CD4-positive, alpha-beta T cell treated with Interleukin-17A for 1 hour (primary cell): ENCODE measurements at places on chromosomes 2 and 18.

GRCh38 chr2:237714690-237715458 is 83.7 kb upstream of the RBM44 start:
- DNase-seq = no peak

DNA sequence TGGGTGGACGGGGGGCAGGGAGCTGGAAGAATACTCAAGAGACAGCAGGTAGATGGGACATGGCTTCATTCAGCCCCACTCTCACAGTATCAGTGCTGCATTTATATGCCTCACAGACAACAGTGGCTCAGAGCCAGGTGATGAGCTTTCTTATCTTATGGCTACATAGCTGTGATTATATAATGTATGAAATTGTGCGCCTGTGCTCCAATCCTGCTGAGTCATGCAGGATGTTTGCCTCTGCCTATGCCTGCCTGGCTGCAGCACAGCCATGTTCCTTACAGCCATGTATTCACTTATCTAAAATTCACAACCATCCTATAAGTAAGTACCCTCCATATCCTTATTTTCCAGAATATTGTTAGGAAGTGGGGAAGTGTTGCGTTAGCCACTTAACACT is 37.7 kb upstream of the RNF103 start:
- DNase-seq = no peak

- DNase-seq = no peak
These were observed 13.6 kb downstream of the PTPN18 start for GRCh38 chr2:130369311-130369964.

DNA sequence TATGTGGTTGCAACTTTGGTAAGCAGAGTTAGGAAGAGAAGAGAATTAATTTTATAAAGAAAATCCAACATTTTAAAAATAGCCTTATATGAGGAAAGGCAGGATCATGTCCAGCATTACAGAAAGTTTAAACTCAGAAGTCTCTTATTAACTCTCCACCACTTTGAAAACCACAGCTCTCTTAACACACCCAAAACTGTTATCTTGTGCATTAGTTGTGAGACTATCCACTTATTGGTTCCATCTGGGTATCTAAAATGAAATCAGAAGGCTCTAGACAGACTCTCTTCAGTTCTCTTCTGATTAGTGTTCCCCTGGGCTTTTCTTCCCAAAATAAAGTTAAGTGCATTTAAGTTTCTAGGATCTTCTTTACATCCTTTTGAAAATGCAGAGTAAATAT is 251.5 kb downstream of the TXNL1 start:
- DNase-seq = no peak

GRCh38 chr18:26813043-26813442 is 52.5 kb downstream of the AQP4 start:
- no peak for DNase-seq

DNA sequence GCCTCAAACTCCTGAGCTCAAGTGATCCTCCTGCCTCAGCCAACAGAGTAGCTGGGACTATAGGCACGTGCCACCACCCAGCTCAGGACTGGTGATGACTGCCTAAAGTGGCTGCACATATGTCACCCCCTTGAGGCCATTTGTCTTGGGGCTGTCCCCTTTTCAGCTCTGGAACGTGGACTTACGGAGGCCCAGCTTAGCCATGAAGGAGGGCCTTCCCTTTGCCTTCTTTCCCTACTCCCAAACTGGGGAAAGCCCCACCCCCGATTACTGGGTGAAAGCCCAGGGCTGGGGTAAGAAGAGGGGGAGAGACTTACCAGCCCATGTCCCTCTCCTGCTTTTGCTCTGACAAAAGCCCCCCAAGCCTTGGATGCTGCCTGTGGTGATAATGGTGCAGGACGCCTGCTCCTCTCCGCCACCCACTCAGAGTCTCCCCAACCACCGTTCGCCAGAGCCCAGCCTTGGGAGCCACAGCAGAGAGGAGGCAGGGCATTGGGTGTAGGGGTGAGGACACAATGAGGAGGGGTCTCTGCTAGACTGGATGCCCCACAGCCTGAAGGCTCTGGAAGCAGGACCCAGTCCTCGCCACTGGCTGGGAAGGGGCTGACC is 2.5 kb upstream of the DUSP2 start:
- peak; percentile 38 for DNase-seq

GRCh38 chr2:181683518-181684453 is 3.5 kb upstream of the NEUROD1 start:
- DNase-seq = no peak

GRCh38 chr18:3450012-3450798 is at the start of gene TGIF1:
TSS of gene TGIF1 (plus strand) at chr18:3450172. CDS start at chr18:3450490, 318 bp downstream.
- peak; percentile 83 for DNase-seq

DNA sequence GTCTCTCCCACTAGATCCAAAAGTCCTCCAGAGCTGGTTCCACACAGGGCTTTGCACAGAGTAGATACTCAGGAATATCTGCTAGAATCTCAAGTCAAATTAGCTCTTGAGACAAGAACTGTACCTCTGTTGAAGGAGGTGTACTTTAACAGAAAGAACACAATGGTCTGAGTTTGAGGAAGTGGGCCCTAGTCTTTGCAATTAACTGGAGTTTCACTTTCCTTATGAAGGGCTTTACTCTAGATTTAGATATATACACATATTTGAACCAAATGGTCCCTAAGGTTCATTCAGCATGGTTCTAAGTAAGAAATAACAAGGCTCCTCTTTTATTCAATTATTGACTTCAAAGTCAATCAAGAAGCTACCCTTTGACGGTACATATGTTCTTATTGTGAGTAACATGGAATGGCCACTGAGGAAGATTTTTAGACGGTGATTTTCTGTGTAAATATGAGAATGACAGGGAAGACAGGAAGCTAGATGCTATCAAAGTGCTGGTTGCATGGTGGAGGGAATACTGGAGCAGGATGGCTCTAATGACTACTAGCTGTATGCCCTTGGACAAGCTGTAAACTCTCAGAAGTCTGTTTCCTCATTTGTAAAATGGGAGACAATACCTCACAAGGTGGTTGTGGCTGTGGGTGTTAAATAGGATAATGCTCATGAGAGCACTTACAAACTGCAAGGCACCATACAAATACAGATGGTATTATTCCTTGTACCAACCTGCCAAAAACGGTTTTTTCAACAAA is 73.5 kb upstream of the SERTAD2 start:
- peak; percentile 54 for DNase-seq

- DNase-seq = no peak
These were observed 8.2 kb downstream of the ZFP36L2 start for GRCh38 chr2:43218155-43218701.

DNA sequence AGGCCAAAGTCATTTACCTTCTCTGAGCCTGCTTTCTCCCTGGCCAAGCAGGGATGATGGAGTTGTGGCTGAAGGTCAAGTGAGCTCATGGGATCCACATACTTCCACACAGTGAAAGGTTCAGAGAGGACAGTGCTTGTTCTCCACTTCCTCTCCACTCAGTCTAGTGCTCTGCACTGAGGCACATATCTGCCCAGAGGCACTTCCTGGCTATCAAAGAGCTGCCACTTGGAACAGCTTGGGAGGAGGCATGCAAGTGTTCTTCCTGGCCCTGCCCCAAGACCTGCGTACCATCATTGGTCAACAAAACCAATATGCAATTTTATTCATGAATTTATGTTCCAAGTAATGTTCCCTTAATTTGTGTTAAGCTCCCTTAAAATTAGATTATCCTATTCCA is 71.9 kb downstream of the RNF152 start:
- DNase-seq = no peak

- DNase-seq = no peak
These were observed 51.5 kb downstream of the FHOD3 start for GRCh38 chr18:36348971-36349417.

DNA sequence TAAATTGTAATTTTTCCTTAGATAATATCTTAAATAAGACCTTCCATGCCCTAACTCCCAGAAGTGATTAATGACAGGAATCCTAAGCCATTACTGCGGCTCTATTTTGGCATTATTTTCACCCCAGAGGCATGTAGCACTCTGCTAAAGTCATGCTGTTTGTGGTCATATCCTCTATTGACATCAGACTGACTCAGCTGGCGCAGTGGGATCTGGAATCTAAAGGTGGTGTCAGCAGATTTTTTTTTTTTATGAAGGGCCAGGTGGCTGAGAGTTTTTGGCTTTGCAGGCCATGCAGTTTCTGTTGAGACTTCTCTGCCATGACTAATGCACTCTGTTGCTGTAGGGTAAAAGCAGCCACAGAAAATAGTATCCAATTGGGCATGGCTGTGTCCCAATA is 64.1 kb upstream of the ACVR1C start:
- DNase-seq = no peak

GRCh38 chr2:25617948-25618646 is 55.3 kb downstream of the DTNB start:
- DNase-seq = no peak

- no peak for DNase-seq
These were observed 49.7 kb upstream of the ZNF516 start for GRCh38 chr18:76544511-76545345.

DNA sequence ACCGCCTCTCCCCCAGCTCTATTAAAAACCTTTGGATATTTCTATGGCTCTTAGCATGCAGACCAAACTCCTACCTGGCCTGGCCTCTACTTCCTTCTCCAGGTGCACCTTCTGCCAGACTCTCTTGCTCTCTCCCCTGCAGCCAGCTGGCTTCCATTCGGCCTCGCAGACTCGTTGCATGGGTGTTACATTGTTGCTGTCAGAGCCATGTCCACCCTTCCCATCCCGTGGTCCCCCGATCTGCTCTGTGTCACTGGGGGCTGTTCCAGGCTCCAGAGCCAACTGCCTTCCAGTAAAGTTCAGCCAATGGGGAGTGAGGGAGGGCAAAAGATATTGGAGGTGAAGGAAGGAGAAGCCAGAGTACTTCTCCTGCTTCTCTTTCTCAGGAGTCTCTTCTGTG is 112.5 kb upstream of the LGALSL start:
- no peak for DNase-seq

DNA sequence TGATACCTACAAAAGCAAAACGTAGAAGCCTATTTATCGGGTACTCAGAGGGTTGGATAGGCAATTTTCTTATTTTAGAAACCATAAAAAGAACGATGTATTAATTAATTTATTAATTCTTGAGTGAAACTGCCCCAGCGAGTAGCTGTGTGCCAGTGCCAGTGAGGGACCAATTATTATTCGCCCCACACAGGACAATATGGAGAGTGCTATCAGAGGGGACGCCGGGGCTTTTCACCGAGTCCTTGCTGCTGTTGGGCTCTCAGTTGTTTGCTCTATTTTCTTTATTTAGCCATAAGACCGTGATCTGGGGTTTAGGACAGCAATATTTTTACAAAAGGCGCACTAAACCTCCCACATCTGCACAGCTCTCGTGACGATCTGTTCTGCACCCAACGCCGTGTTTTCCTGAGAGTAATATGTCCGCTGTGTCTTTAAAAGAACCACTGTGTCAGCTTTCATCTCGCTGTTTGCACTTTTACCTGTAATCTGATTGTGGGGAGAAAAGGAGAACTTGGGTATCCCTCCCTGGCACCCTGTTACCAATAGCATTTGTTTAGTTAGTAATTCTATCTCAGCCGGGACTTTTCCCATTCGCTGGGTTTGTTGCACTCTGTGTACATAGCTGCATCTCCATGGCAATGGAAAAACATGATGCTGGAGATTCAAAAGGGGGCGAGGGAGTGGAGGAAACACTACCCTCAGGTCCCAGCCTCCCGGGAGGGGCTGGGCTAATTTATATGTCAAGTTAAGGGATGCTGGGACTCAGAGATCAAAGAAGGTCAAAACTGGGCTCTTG is 30.1 kb upstream of the ZNF516 start:
- peak; percentile 33 for DNase-seq

DNA sequence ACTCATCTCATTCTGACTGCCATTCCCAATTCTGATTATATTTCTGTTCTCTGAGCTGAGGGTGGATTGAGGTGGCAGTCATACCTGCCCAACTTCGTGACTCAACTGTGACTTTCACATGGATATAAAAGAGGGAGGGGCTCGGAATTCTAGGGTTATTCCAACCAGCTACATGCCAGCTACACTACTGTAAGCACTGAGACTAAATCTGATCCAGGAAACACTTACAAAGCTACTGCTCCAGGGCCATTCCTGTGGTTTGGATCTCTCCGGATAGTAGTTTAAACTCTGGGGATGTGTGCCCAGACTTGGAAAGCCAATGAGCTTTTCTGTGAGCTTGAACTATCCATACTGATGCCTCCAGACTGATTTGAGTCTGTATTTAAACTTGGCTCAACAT is 7.9 kb downstream of the MAP2 start:
- no peak for DNase-seq

GRCh38 chr18:62458868-62459716 is 63.7 kb upstream of the ZCCHC2 start:
- DNase-seq = no peak

GRCh38 chr2:189234991-189235390 is 55.4 kb upstream of the COL5A2 start:
- no peak for DNase-seq

- DNase-seq = peak; percentile 74
These were observed 180.2 kb downstream of the RNF144A start for GRCh38 chr2:7097353-7097895.

- no peak for DNase-seq
These were observed 20.1 kb upstream of the PPP3R1 start for GRCh38 chr2:68272246-68272994.

GRCh38 chr2:14297340-14297739 is 335.2 kb upstream of the LRATD1 start:
- no peak for DNase-seq

- DNase-seq = no peak
These were observed 18.2 kb upstream of the MGAT5 start for GRCh38 chr2:134235510-134236144.

GRCh38 chr2:217332866-217333265 is 473.0 kb upstream of the TNP1 start:
- no peak for DNase-seq

GRCh38 chr2:188076149-188077056 is 215.3 kb upstream of the GULP1 start:
- no peak for DNase-seq

- DNase-seq = peak; percentile 85
These were observed 31.8 kb upstream of the INPP4A start for GRCh38 chr2:98412751-98413458.

GRCh38 chr2:219218217-219218731 is 484 bp downstream of the ABCB6 start:
- no peak for DNase-seq

DNA sequence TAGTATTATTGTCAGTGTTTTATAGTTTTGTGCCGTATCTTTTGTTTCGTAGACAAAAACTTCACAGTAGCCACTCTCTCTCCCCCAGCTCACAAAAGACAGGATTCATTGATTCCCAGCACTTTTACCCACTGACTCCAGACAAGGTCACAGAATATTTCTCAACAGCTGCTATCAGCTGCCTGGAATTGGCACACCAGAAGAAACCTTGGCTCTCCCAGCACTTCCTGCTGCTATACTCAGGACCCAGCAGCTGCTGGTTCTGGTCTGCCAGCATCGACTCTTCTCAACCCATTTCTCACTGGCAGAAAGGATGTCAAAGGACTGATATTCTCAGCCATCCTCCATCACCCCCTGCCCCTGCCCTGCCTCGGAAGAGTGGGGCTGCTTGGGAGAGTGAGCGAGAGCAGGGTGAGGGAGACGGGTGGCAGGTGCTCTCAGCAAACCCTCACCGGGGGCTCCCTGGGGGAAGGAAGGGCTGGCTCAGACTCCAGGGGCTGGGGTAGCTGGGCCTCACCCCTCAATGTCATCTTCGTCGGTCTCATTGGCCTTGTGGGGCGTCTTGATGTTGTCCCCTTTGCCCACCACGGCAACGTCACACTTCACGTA is 6.1 kb upstream of the OTOF start:
- no peak for DNase-seq

GRCh38 chr2:10245021-10245420 is 57.7 kb upstream of the HPCAL1 start:
- DNase-seq = no peak

- peak; percentile 29 for DNase-seq
These were observed 35.9 kb downstream of the PTGR3 start for GRCh38 chr18:75173125-75173432.
